ENCODE measurements at places on chromosomes 1 and 21.

GRCh38 chr1:26154750-26155149, 4.1 kb upstream of the FAM110D start:
- no peak for DNase-seq

- no peak for DNase-seq
Observed at GRCh38 chr21:26847002-26847401, 1.8 kb upstream of the ADAMTS1 start.

DNA sequence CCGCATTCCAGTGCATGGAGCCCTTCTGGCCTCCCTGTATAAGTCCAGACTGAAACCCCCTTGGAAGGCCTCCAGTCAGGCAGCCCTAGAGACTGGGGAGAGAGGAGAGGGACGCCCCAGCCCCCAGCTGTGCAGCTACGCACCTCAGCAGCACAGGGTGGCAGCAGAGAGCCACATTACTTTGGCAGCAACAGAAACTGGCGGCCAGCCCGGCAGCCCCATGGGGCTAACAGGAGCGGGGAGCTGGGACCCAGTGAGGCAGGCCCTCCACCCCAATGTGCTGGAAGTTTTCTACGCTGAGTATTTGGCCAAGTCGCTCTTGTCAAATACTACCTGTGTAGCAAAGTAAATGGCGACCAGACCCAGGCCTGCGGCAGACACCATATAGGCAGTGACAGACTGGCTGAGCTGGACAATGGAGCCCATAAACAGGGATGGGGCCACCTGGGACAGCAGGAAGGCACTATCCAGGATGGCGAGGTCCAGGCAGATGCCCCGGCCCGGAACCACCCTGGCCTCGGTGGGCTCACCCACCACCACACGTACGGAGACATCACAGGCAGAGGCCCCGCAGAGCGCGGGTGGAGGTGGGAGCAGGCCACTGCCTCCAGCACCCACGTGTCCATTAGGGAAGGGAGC, 21.2 kb downstream of the SLC45A3 start:
- DNase-seq: peak; percentile 67

DNA sequence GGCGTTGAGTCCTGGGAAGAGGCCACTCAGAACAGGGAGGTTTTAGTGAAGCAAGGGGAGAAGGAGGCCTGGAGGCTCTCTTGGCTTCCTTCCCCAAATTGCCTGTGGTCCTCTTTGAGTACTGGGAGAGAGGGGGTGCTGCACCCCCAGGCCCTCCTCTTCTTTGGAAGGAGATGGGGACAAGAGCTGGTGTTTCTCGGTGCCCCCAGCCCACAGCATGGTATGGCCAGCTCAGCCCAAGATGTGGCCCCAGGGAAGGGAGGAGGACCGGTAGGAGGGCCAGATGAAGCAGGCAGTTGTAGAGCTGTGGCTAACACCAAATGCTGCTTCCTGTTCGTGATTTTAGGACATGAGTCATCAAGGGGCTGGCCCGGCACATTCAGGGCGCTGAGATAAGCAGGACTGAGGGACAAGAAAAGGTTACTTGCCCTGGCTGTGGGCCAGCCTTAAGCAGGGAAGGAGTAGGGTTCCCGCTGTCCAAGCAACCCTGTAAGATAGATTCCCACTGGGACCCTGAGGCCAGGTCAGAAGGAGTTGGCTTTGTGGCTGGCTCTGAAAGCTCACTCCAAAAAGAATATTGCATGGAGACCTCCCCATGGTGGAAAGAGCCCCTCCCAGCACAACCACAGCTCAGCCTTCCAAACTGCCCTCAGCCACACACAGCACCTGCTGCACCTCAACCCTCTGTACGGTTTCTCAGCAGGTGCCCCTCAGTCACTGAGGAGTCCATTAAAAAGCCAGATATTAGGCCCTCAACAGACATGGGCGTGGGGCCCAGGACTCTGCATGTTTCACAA, 4.9 kb upstream of the TNFRSF1B start:
- DNase-seq: peak; percentile 85

DNA sequence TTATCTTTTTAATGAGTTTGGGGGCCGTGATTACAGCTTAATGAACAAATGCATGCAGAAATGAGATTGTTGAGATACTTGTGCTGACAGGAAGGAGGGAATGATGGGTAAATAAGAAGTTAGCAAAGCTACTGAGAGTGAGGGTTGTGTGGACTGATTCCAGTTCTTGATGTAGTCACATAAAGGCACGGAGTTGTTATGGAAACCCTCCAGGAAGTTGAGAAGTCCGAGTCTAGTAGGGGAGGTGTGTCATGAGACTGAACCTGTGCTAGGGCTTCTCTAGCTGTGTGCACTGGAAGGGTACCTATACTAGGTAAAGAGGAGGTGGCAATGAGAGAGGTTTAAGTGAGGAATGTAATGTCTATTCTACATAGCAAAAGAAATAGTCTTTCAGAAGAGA, 475.7 kb downstream of the USP25 start:
- no peak for DNase-seq

- no peak for DNase-seq
Observed at GRCh38 chr1:167746988-167747655, 25.3 kb downstream of the MPZL1 start.

GRCh38 chr1:223525546-223525945, 132.3 kb downstream of the CCDC185 start:
- no peak for DNase-seq

DNA sequence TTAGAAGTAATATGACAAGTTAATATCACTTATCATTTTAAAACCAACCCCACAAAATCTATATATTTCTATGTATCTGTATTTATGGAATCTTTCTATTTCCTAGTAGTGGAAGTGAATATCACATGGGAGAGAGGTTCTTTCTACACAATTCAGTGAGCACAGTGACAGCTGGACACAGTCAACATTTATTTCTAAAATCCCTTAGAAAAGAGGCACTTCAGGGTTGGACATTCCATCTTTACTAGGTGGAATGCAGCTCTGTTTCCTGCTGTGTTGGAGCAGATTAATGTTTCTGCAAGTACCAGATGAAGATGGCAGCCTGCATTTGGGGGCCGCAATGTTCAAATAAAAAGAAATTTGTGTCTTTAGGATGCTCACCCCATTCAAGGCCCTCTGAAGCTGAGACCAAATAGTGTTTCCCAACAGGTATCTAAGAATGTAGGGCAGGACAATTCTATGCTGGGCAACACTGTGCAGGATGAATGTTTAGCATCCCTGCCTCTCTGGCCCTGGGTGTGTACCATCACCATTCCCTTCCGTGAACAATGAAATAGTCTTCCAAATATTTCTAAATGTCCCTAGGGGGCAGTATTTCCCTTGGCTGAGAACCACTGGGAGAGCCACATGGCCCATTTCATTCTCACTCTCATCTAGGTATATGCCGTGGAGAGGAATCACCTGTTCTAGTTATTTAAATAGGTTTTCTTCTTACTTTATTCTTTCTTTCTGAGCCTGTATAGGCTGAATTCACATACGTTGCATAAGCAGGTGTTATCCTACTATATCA, 394.8 kb downstream of the PRDM2 start:
- DNase-seq: peak; percentile 9

- DNase-seq: no peak
Observed at GRCh38 chr1:202214089-202214843, 20.7 kb downstream of the LGR6 start.

DNA sequence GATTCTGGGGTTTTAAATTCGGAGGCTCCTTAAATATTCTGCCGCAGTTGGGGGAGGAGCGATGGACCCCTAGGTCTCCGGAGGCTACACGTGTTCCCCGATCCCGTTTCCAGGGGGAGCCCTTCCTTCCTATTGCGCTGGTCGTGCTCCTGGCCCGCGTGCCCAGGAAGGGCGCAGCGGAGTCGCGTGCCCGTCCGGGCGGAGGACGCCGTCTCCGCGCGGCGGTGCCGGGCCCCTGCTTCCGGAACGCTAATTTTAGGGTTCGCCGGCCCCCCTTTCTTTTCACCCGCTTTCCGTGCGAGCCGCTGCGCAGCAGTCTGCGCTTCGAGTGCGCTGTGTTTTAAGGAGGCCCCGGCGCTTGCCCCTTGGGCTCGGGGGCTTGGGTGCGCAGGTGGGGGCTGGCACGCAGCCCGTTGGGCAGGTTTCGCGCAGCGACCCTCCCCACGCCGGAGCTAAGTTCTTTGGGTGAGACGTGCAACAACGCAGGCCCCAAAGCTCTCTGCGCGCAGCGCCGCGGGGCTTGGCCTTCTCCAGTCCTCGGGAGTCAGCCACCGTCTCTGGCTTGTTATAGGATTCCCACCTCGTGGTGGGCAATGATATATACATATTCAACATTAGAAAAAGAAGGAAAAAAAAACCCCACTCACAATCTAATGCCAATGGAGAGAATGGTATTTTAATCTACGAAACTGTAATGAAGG, 43.5 kb upstream of the DNAJC6 start:
- DNase-seq: peak; percentile 58

GRCh38 chr1:3255680-3256079, 186.7 kb downstream of the PRDM16 start:
- no peak for DNase-seq

- DNase-seq: peak; percentile 30
Observed at GRCh38 chr1:178189814-178190213, 95.9 kb downstream of the RASAL2 start.

- peak; percentile 57 for DNase-seq
Observed at GRCh38 chr1:230114237-230114651, 47.2 kb downstream of the GALNT2 start.

DNA sequence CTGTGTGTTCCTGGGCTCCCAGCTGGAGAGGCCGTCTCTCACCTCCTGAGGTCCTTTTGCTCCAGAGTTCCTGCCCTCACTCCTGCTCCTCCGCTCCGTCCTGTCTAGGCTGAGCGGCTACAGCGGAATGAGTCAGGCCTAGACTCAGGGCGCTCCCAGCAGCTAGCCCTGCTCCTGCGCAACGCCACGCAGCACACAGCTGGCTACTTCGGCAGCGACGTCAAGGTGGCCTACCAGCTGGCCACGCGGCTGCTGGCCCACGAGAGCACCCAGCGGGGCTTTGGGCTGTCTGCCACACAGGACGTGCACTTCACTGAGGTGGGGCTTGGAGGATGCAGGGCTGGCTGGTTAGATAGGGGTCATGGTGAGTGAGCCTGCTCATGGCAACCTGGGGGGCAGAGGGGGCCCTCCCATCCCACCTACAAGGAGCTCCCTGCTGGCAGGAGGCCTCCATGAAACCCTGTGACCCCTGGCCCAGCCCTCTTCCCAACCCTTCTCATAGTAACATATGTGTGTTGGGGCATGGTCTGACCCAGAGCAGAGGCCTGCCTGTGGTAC, 15.1 kb downstream of the PSRC1 start:
- no peak for DNase-seq

- no peak for DNase-seq
Observed at GRCh38 chr1:206041640-206042039, 11.3 kb upstream of the RHEX start.

GRCh38 chr1:224828691-224829090, 100.8 kb upstream of the DNAH14 start:
- peak; percentile 66 for DNase-seq

DNA sequence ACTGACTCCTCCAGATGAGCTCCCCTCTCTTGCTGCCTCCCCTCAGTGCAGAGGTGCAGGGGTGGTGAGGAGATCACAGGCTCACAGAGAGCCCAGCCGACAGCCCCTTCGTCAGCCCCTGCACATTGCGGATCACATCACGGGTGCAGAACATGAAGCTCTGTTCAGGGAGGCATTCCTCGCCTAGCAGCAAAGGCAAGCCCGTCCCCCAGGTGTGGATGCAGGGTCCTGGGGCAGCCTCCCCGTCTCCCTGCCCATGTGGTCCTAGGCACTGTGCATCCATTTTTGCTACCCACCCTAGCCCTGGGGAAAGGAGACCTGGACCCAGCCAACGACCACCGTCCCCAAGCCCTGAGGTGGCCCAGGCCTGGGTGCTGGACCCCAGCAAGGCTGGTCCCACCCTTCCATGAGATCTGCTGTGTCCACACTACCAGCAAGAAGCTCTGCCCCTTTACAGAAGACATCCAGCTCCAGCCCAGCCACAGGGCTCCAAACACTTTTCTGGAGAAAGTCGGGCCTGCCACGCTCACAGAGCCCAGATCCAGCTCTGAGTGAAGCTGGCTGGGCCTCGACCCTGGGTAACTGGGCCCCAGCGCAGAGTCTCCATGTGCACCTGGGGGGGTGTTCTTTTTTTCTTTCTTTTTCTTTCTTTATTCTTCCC, 248.7 kb downstream of the NPHP4 start:
- no peak for DNase-seq

- no peak for DNase-seq
Observed at GRCh38 chr1:11704691-11705475, 13.4 kb downstream of the DRAXIN start.

DNA sequence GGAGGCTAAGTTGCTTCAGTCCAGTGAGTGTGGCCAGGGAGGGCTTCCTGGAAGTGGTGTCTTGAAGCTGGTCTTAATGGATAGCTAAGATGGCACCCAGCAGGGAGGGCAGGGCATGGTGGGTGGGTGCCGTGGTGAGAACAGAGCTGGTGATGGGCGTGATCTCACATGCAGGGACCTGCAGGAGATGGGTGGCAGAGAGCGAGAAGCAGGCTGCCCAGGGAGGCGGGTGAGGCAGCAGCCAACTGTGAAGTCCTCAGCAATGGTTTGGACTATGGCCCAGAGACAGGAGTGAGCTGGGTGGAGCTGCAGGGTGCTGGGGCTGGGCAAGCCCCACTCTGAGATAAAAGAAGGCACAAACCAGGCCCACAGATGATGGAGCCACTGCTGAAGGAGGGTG, 50.7 kb downstream of the UMODL1 start:
- DNase-seq: no peak

DNA sequence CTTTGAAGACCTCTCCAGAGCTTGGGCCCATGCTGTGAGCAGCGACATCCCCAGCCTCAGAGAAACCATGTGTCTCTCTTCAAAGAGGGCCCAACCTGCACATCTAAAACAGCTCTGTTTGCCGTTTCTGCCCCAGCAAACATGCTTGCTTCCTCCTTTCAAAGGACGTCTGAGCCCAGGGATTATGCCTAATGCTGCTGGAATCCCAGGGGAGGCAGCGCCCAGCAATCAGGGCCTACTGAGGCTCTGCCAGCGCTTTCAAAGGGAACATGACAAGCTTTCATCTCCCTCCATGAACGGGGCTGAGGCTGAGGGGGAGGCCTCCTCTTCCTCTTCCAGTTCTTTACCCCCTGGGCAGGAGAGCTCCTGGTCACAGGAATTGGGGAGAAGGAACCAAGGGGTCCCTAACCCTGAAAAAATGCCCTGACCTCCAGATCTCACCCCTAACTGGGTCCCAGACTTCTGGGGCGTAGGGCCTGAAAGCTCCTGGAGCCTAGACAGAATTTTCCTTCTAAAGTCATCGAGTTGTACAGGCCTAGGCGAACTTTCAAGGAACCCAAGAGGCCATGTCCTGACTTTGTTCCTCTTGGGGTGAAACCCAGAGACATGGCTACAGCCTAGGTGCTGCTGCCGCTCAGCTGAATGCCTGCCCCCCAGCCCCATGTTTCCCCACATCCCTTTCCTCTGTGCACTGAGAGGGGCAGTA, 13.4 kb upstream of the ASCL5 start:
- no peak for DNase-seq
